ENCODE measurements at places on chromosomes 11 and 22. TPM values are rescaled to one million over a fixed set of nuclear protein-coding genes. Genes with fewer than 3 reads are reported as not detected.

BATF2 gene
- 1.3 TPM for total RNA-seq

MDK gene
- 183 TPM for total RNA-seq

CENATAC gene
- 43.6 TPM for total RNA-seq

TNNT3 gene
- total RNA-seq = not detected

PKP3 gene
- 33.4 TPM for total RNA-seq

MS4A6E gene
- total RNA-seq = not detected

ARL2 gene
- 274 TPM for total RNA-seq
